ENCODE measurements at places on chromosomes 2 and 18. TPM values are rescaled to one million over a fixed set of nuclear protein-coding genes. Genes with fewer than 3 reads are reported as not detected.
A peak's percentile ranks its signal among the peaks of the same experiment; 100 is the strongest.

GRCh38 chr2:85409845-85410583 is at the start of gene CAPG:
TSS of gene CAPG (minus strand) at chr2:85410366. CDS start at chr2:85402145, 8,221 bp downstream.
- H3K4me3 ChIP-seq = no peak within 1 kb of the TSS
- H3K36me3 ChIP-seq = no peaks in the 10 kb centered on the region
- H3K27ac ChIP-seq = no peak within 1 kb of the TSS
- peak; percentile 78 for DNase-seq
- H3K27me3 ChIP-seq = no peaks in the 10 kb centered on the region
- H3K4me1 ChIP-seq = no peaks in the 10 kb centered on the region

GRCh38 chr18:48850822-48851598 is 99.8 kb downstream of the SMAD7 start:
- no peaks in the 10 kb centered on the region for H3K36me3 ChIP-seq
- H3K27ac ChIP-seq = peak overlapping the region; percentile 16
- peak; percentile 78 for DNase-seq
- no peak overlapping the region for H3K4me3 ChIP-seq

DNA sequence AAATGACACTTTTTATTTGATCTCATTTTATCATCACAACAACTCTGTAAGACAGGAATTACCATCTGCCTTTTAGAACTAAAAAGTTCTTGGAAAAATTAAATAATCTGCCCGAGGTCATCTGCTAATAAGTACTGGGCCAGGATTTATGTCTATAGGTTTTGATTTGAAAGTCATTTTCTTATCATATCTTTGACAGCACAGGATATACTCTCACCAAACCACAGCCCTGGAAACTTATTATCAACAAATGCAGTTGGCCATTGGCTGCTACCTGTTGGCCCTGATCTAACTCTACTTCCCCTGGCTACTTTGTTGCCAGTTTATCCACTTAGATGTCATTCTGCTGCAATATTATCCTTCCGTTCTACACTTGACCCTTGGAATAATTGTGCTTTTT is 354.6 kb downstream of the RAD51AP2 start:
- H3K4me3 ChIP-seq = no peak overlapping the region
- H3K27me3 ChIP-seq = peaks cover 2% of the 10 kb centered on the region
- DNase-seq = no peak
- H3K27ac ChIP-seq = no peak overlapping the region
- no peaks in the 10 kb centered on the region for H3K4me1 ChIP-seq
- H3K36me3 ChIP-seq = no peaks in the 10 kb centered on the region

HOXD13 gene
- total RNA-seq = not detected

ERFE gene
- 2.5 TPM for total RNA-seq

NEB gene
- total RNA-seq = 1.6 TPM

C2orf78 gene
- not detected for total RNA-seq

DNA sequence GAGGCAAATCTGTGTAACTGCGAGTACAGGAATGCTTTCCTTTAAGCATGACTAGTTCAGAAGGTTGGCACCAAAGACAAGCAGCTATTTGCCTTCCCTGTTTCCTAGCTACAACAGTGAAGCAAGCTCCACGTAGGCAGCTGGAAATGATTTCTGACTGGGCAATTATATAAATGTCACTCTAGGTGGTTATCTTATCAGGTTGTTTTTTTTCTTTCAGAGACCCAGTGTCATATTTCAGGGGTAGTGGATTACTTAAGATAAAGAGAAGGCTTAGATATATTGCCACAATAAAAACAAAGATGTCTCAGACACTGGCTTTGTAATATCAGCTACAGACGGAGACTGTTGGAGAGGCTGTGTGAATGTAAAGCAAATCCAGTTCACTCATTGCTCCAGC is 748.9 kb upstream of the NXPH2 start:
- H3K4me1 ChIP-seq = no peaks in the 10 kb centered on the region
- H3K27ac ChIP-seq = no peak overlapping the region
- H3K27me3 ChIP-seq = no peaks in the 10 kb centered on the region
- no peaks in the 10 kb centered on the region for H3K36me3 ChIP-seq
- DNase-seq = no peak
- no peak overlapping the region for H3K4me3 ChIP-seq

DNA sequence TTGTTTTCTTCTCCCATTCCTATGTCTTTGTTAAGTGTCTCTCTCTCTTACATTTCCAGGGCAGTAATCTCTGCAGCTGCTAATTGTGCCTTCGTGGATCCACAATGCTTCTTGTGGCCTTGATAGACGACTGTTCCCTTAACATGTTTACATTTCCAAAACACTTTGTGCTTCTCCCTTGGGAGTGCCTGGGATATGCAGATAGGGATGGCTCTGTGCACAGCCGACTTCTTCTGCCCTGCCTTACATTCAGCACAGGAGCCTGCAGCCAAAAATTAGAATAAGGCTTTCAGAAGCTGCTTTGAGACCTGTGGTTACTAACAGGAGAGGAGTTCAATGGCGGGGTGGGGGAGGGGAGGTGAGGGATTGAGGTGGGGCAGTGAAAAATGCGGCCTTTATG is 328.9 kb downstream of the TDRD15 start:
- H3K4me1 ChIP-seq = no peaks in the 10 kb centered on the region
- H3K27ac ChIP-seq = no peak overlapping the region
- no peak overlapping the region for H3K4me3 ChIP-seq
- DNase-seq = no peak
- H3K27me3 ChIP-seq = no peaks in the 10 kb centered on the region

CCDC121 gene
- total RNA-seq = 3.6 TPM

DNA sequence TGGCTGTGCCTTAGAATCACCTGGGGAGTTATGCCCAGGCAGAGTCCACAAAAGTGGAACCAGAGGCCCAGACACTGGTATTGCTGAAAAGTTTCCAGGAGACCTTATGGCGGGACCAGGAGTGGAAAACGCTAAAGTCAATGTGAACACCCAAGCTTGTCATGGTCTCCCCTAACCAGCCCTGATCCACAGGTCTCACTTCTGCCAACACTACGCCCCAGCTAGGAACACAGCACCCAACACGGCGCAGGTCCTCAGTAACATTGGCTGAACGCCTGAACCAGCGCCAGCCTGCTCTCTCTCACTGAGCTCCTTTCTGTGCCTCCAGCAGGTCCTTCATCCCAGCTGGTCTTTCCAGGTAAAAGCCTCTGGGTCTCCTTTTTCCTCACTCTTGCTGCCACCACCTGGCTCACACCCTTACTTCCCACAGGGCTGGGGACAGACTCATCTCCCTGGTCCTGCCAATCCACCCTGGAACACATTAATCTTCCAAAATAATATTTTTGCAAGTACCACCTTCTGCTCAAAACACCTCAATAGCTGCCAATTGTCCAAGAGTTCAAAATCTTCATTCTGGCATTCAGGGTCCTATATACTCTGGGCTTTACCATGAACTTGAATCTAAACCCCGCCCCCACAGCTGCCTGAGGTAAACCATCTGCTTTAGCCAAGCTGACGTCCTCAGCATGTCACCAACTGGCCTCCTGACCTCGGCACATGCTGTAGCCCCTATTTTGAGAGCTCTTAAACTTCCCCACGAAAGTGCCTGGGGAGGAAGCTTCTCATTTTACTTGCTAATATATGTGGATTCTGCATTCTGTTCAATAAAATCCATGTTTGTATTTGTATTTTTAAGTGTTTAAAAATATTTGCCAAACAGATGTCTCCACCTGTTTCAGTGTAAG is 34.6 kb downstream of the ADCY3 start:
- H3K4me1 ChIP-seq = no peaks in the 10 kb centered on the region
- H3K27me3 ChIP-seq = no peaks in the 10 kb centered on the region
- peak; percentile 64 for DNase-seq
- H3K4me3 ChIP-seq = no peak overlapping the region
- H3K27ac ChIP-seq = no peak overlapping the region

XIRP2 gene
- total RNA-seq = 0.19 TPM

DNA sequence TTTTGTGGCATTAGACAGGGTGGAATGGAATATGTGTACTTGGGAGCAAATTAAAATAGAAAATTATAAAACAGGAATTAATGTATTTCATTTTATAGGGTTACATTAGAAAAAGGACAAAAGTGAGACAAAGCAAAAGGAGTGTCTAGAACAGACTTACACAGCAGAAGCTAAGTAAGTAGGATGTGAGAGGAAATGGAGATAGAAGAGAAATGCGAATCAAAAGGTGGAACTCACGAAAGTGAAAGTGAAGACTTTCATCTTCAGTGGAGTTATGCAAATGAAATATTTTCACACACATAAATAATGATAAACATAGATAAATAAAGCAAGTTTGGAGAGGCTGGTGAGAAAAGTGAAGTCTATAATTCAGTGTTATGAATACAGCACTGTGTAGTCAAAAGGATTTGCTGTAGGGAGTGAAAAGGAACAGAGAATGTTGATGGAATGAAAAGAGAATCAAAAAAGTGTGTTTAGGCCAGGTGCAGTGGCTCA is 94.8 kb downstream of the DLGAP1 start:
- H3K4me3 ChIP-seq = no peak overlapping the region
- DNase-seq = no peak
- no peaks in the 10 kb centered on the region for H3K36me3 ChIP-seq
- H3K27ac ChIP-seq = no peak overlapping the region

EML6 gene
- total RNA-seq = 2.7 TPM

GCKR gene
- total RNA-seq = 0.69 TPM

DNA sequence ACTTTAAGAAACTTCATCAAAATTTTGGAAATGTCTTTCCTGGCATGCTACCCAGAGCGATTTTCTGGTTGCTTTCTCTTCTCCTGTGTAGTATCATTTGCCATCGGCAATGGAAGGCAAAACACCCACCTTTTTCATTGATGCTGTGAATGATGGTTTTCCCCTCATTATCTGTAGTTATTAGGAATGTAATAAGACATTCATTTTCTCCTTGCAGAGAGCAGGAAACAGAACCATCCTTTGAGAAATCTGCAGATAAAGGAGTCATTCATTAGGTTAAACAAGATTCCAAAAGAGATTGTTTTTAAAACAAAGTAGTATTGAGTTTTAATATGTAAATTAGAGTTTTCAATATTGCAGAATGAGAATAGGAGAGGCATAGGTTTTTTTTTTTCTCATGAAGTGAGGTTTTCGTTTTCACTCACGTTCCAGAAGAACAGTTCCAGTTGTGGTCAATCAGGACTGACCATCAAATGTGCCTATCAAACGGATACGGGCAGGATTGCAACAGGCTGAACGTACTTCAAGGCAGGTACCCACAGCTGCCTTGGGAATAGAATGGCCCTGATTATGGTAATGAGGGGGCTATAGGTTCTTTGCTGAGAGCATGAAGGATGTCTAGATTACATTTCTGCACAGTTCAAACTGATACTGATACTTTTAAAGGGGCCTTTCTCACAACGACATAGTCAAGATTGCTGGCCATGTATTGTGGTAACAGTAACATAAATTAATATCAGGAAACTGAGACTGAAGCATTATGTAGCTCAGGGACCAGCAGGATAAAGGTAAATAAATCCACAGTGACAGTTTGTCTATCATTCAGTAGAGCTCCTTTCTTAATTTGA is 49.8 kb upstream of the PLA2R1 start:
- no peak for DNase-seq
- no peak overlapping the region for H3K4me3 ChIP-seq

- DNase-seq = no peak
- H3K4me3 ChIP-seq = no peak overlapping the region
- no peaks in the 10 kb centered on the region for H3K36me3 ChIP-seq
- no peaks in the 10 kb centered on the region for H3K27me3 ChIP-seq
- peaks cover 4% of the 10 kb centered on the region for H3K4me1 ChIP-seq
Measured at GRCh38 chr2:148048475-148049221, 27.8 kb downstream of the MBD5 start.
